ENCODE measurements at places on chromosomes 3 and 15.

DNA sequence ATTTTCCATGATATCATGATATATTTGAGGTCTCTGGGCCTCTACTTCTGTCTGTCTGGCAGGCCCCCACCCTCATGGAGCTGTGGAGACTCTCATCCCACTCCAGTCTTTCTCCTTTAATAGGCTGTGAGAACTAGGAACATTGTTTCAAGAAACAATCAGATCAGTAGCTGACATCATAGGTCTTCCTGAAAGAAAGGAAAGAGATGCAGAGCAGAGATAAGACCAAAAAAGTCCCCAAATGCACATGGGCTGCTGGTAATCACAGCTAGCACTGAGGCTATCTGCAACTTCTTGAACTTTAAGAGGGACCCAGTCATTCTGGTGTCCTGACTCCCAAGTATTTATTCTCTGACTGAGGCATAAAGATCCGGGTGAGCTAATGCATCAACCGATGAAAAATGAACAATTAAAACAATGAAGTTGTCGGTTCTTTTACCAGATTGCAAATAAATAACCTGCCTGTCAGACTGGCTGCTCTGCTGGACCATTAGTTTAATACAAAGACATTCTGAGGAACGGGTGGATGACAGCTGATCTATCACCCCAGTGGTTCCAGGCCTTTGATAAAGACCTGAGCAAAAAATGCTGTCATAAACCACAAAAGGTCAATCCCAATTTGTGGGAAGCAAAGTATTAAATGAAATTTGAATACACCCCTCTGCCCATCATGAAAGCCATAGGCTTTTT is 780.8 kb upstream of the GOLIM4 start:
- DNase-seq: no peak

DNA sequence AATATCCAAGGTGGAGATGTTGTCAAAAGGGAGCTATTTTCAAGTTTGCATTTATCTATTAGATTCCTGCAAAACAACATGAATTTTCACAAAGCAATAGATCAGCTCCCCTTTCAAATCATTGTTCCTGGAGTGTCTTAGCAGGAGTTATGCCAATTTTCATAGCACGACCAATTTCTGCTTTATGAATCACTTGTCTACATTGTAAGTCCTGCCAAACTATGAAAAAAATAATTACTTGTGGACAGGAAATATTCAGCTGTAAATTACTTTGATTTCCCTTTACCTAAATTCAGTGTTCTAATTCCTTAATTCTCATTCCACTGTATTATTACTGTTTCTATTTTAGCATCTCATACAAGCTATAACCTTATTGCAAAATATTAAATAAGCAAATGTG is 1289.6 kb downstream of the NSUN3 start:
- DNase-seq: no peak

- DNase-seq: no peak
These were observed 60.1 kb downstream of the VGLL4 start for GRCh38 chr3:11583638-11584046.

DNA sequence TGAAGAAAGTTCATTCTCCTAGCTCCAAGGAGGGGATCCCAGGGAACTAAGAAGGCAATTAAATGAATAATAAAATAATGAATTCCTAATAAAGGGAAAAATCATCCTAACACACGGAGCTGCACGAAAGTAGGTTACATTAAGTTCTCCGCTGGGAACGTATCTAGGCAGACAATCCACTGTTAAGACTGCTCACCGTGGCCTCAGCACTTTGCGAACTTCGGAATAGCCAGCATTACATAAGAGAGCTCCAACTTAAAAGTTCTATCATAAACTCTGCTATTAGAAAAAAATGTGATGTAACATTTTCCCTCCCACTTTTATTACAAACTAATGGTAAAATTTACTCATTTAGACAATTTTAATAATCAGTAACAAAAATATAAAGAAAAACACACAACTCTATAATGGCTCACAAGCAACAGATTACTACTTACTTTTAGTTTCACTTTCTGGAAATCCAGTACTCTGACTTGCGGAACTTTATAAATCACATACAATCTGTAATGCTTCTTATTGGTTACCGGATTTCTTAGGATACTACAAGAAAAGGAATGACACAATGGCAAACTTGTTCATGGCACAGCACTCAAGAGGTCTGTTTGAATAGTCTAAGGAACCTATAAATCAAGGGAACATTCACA is 8.5 kb downstream of the SNRPA1 start:
- no peak for DNase-seq

DNA sequence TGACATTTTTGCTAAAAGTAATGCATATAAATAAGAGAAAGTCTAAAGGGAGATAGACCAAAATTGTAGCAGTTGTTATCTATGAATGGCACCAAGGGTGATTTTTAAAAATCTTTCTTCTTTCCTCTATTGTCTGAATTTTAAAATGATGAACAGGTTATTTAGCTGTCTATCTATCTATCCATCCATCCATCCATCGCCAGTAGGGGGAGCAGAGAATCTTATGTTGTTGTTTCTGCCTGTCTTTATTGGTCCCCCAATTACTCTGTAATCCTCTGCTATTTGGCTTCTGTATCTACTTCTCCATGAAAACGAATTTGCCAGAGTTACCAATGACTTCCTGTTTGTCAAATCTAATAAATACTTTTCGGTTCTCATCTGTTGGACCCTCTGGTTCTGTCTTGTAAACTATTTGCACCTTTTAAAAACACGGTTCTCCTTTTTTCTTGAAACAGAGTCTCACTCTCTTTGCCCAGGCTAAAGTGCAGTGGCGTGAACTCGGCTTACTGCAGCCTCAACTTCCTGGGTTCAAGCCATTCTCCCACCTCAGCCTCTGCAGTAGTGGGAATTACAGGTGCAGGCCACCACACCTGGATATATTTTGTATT is 86.0 kb downstream of the ECT2 start:
- no peak for DNase-seq

DNA sequence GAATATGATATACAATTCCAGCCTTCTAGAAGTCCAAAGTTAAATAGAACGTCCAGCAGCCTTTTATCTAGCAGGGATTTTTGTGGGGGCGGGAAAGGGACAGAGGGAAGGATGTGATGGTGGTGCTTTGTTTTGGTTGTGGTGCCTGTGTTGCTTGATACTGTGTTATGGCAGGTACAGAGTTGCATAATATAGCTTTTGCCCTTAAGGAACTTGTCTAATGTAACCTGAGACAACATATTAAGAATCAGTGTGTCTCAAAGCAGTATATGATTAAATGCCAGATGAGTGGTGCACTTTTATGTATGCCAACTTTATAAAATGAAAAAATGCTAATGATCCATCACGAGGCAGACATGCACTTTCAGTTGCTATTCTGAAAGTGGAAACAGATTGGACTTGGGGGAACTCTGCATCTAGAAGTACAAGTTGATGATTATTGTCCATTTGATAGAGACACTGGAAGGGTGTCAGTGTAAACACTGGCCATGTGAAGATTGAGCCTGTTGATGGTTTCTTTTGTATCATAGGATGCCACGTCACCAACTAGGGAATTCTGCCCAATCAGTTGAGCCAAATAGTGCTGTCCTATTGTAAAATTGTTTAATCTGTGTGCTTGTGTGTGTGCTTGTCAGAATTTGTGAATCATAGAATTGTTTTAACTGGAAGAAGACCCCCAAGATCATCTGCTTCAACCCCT is 23.0 kb downstream of the NEO1 start:
- no peak for DNase-seq

DNA sequence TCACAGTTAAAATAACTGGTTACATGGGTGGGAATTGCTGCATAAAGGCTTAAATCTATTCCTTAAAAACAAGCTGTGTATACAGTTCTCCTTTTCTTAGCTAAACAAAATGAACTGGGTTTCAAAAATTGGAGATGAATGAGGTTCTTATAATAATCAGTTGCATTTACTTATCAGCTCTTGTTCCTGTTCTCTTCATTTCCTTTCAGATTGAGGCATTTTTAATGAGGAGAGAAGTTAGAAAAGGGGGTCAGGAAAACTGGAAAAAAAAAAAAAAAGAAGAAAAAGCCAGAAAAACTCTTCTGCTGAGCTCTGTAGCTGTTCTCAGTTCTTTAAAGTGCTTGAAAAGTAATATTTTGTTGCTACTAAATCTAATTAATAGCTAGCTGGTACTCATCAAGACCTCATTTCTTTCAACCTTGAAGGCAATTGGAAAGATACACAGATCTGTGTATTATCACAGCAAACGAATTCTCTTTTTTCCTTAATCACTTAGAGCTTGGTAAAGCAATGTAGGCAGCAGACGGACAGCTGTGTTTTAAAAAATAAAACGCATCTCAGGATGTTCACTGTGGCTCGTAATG is 32.2 kb downstream of the PTPRG start:
- no peak for DNase-seq

DNA sequence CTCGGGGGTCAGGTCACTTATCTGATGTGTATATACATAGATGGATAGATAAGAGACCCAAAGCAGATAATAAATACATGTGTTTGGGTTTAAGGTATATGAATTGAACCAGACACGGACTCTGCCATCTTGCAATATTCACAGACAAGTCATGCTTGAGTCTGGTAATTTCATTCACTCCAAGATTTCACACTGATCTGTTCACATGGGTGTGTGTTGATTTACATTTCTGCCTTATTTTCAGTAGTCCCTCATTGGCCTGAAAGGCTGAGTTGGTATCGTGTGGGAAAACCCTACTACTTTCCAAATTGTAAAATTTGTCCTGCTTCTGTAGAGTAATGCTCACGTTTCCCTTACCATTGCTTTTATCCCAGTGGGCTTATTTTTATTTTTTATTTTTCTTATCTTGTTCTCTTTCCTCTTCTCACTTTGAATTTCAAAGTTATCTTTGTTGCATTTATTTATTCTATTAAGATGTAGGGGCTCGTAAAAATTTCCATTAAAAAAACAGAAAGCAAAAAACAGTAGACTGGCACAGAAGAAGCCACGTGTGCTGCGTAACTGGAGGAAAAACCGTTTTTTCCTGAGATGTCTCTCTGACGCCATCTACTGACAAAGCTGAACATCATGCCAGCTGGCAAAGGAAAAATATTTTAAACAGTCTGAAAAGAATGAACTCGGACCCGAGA is 10.8 kb upstream of the MFSD1 start:
- DNase-seq: no peak

- DNase-seq: peak; percentile 75
These were observed 64.2 kb upstream of the ARL8B start for GRCh38 chr3:5057857-5058324.

DNA sequence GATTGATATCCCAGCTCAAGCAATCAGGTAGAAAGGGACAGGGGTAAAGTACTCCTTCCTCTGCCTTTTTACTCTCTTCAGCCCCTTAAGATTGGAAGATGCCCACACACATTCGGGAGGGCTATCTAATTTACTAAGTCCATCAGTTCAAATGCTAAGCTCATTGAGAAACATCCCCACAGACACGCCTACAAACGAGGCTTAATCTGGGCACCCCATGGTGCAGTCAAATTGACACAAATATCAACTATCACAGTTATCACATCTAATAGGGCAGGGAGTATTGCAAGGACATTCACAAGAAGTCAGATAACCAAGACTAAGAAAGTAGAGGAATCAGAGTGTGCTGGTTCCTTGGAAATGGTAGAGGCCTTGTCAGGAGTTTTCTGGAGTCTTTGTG is 437.8 kb upstream of the AZI2 start:
- no peak for DNase-seq

- no peak for DNase-seq
These were observed 6.6 kb downstream of the HERC1 start for GRCh38 chr15:63827113-63827512.

GRCh38 chr3:119517112-119517511 is 18.8 kb downstream of the TIMMDC1 start:
- DNase-seq: no peak

- DNase-seq: no peak
These were observed 53.0 kb downstream of the IQSEC1 start for GRCh38 chr3:13020159-13020750.

- DNase-seq: no peak
These were observed 657.2 kb downstream of the FHIT start for GRCh38 chr3:60594025-60594424.

DNA sequence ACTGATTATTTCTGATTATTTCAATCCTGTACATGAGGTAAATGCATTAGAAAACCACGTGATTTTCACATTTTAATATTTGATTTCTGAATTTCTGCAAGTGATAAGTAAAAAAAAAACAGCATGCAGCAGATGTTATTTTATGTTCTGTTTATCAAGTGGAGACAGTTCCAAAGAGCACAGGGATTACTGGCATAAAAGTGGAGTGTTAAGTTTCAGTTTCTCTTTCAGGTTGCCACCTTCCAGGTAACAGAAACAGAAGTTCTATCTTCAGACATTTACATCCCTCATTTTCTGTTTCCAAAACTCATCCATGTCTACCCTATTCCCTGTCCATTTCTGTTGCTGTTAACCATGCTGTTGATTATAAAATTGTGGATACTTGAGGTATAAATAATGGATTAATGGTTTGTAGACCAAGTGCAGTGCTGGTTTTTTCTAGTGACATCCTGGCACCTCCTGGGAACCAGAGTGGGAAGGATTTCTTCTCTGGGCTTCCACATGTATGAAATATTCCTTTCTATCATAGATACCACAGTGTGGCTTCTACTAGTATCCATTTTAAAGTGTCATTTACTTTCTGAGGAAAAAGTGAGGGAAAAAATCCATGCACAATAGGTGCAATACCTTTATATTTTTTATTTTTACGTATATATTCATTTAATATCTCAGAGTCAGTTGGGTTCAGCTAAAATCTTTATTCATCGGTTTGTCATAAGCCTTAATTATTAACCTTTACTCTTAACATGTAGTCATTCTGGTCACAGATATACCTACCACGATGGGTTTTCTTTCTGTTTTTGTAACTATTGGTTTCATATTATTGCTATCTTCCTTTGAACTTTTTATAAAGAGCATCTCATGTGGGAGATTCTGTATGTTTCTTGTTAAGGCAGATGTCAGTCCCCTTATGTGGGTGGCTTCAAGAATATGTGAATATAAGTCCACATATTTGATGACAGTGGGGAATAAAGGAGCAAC is 1010.0 kb downstream of the SQOR start:
- no peak for DNase-seq

GRCh38 chr3:50412231-50412754 is 53.0 kb upstream of the TMEM115 start:
- no peak for DNase-seq

- DNase-seq: no peak
These were observed at the start of gene GAP43 for GRCh38 chr3:115623044-115623868. GAP43 (plus strand) TSS chr3:115623510; CDS start chr3:115623690, 180 bp downstream.

DNA sequence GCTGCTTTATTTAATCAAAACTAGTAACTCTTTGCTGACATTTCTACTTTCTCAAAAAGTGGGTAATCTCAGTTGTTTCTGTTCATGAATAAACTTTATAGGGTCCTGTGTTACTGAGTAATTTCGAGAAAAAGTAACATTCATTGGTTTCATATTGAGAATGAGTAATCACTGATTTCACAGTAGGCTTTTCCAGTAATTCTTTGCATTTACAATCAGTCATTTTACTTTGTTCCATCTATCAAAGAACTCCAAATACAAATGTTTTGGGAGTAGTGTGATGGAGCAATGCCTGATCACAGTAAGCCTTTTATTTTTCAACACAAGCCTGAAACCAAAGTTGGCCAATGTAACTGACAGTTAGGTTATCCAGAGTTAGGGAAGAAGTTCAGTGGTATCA is 353.6 kb downstream of the ULK4 start:
- no peak for DNase-seq

GRCh38 chr3:197795200-197795599 is 4.1 kb downstream of the LRCH3 start:
- no peak for DNase-seq
